Activated T-cell treated with anti-CD3 and anti-CD28 coated beads, Interleukin-2, amount 50 U/mL, for 24 hours (primary cell): ENCODE measurements at places on chromosomes 11 and 22.

- DNase-seq, result no peak
These were observed 572.7 kb downstream of the SOX6 start for GRCh38 chr11:15783619-15784018.

DNA sequence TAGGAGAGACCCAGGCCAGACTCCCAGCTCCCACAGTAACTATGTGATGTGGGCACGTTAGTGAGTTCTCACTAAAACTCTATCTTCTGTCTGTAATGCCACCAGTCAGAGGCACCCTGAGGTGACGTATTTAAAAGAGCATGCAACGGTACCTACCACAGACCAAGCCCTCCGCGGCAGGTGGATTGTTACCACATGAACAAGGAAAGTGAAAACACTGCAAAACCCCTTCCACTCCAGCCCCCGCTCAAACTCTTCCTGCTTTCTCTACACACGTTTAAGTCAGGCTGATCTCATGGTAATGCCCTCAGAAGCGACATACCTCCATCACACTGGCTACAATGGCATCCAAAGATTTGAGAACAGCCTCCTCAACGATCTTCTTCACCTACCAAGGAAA is 36.7 kb downstream of the SERPIND1 start:
- peak; percentile 36 for DNase-seq

- DNase-seq, result peak; percentile 69
These were observed at the start of gene POGLUT3 for GRCh38 chr11:108498046-108498815. POGLUT3 (minus strand) TSS chr11:108498384; CDS start chr11:108498366, 18 bp downstream.

GRCh38 chr11:40203606-40204005 is 1255.8 kb downstream of the LRRC4C start:
- DNase-seq, result no peak

- DNase-seq, result no peak
These were observed 13.0 kb downstream of the TPCN2 start for GRCh38 chr11:69061713-69062053.

DNA sequence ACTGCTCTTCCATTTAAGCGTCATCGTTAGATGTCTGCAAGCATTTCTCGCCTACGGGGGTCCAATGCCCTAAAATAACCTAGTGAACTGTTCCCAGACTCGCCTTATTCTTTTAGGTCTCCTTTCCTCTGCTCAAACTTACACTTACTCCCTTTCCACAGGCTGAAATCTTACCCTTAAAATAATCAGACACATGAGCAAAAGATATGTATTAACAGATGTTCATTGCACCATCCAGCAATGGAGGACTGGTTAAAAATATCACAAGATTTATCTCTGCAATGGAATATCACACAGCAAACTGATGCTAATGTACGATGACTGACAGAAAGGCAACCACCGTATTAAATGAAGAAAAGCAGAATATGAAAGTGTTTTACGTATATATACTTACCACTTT is 1.6 kb upstream of the CSTF3 start:
- no peak for DNase-seq

DNA sequence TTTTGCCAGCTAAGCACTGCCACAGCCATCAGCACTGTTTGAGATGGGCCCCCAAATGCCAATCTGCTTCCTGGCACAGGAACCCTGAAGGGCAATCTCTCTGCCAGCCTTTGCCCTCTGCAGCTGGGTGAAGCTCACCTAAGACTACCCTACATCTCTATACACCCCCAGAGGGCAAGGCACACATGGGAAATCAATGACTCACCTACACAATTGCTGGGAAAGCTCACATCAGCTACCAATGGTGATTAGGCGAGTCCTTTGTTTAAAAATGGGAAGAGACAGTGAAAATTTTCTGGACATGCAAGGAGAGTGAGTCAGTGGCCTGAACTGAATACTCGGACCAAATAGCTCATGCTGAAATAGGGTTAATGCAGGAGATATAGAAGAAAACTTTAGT is 12.6 kb upstream of the PRDM11 start:
- DNase-seq, result no peak

DNA sequence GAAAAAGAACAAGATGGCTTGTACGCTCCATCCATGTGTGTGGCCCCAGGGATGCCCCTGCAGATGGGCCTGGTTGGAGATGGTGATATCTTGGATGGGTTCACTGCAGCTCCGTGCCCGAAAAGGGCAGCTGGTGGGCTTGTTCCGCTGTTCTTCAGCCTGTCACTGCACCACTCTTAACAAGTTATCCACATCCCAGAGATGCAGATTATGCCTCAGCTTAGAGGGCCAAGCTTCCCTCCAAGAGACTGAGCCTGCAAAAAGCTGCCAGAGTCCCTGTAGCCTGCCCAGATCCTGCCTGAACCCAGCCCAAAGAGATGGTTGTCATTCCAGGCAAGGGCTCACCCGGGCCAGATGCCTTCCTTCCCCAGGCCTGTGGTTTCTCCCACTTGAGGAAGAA is 308.0 kb downstream of the OPCML start:
- no peak for DNase-seq

DNA sequence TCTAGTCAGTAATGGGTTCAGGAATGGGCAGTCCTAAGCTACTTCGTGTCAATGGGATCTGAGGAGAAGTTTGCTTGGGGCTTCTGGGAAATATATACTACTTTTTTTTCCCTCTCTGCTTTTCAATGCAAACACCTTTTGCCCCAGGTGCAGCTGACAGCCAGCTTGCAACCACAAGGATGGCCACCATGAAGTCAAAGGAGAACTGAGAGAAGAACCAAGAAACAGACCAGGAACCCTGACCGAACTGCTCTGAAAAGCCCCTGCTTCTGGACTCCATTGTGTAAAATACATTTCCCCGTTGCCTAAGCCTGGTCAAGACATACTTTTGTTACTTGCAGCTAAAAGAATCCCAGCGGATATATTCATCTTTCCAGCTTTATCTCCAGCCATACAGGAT is 20.1 kb upstream of the CD44 start:
- no peak for DNase-seq

DNA sequence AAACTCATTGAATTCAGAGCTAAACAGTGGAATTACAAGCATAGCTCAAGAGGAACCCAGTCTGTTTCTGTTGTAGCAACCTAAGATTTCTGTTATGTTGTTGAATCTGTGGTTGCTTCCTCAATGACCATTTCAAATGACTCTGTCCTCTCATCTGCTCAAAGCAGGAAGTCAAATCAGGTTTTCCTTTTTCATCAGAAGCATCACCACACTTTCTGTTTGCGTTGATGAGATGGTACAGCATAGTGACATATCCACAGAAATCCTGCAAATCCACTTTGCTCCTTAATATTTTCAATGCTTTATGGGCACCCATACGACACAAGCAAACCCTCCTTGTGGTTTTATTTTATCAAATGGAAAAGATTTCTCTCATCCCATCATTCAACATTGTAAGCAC is 12.6 kb upstream of the UCP2 start:
- no peak for DNase-seq

GRCh38 chr11:74014880-74015279 is 6.0 kb upstream of the UCP3 start:
- no peak for DNase-seq

DNA sequence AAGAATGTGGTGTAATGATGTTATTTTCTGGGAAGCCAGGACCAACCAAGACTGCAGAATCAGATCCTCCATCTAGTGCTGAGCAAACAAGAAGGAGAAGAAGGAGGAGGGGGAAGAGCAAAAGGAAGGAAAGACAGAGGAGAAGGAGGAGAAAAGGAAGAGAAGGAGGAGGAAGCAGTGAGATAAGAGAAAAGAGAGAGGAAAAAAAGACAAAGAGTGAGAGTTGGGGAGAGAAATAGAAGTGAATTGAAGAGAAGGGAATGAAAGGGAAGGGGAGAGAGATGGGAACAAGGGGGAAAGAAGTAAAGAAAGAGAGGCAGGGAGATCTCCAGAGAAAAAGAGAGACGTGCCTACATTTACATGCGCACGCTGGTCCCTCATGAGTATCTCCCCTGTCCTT is 153.5 kb downstream of the MN1 start:
- no peak for DNase-seq

- peak; percentile 22 for DNase-seq
These were observed 25.4 kb downstream of the PDGFB start for GRCh38 chr22:39219071-39220039.

DNA sequence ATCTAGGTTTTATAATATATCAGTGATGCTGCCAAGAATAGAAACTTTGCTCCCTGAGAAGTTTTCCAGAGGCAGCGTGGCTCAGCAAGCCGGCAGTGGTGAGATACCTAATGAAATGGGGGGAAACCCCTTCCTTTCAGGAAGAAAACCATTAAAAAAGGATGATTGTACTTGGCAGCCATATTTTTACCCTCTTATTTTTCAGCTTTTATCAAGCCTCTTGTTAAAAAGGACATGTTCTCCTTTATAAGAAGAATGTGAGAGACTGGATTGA is 9.0 kb upstream of the ME3 start:
- no peak for DNase-seq

DNA sequence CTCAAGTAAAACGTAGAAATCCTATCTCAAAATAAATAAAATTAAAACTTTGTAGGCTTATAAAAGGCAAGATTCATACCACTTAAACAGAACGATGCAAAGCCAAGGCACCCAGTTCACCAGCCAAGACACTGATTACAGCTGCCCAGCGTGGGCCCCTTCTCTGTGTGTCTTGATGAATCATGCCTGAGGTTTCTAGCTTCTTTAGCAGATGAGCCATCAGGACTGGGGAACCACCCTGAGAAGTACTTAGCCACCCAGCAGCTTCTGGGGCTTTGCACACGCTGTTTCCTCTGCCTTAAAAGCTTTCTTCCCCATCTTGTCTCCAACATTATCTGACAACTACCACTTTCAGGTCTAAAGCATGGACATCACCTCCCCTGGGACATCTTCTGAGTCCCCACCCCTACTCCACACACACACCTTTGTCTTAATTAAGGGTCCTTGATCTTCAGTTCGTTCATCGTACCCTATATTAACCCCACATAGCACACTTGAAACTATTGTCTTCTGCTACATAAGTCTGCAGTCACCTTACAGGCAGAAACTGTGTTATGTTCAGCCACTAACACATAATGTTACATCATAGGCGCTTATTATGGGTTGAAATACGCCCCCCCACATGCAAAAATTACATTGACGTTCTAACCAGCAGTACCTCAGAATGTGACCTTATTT is 8.7 kb upstream of the LAYN start:
- peak; percentile 71 for DNase-seq

DNA sequence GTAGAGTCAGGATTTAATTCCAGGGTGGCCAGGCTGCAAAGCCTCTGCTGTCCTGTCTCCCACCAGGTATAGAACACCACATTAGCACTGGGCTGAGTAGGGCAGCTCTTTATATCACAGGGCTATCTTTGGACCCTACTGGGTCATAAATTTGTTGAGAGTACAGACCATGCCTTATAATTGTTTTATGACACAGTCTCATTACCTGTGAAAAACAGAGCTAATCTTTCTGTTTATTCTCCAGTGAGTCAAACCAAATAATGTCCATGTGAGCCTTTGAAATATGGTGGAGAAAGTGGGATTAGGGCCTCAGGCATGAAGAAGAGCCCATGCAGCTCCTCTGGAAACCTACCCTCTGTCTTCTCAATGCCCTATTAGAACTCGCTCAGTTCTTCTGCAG is 49.6 kb upstream of the KIRREL3 start:
- DNase-seq, result no peak

- DNase-seq, result no peak
These were observed 20.5 kb downstream of the TBRG1 start for GRCh38 chr11:124643042-124643604.

DNA sequence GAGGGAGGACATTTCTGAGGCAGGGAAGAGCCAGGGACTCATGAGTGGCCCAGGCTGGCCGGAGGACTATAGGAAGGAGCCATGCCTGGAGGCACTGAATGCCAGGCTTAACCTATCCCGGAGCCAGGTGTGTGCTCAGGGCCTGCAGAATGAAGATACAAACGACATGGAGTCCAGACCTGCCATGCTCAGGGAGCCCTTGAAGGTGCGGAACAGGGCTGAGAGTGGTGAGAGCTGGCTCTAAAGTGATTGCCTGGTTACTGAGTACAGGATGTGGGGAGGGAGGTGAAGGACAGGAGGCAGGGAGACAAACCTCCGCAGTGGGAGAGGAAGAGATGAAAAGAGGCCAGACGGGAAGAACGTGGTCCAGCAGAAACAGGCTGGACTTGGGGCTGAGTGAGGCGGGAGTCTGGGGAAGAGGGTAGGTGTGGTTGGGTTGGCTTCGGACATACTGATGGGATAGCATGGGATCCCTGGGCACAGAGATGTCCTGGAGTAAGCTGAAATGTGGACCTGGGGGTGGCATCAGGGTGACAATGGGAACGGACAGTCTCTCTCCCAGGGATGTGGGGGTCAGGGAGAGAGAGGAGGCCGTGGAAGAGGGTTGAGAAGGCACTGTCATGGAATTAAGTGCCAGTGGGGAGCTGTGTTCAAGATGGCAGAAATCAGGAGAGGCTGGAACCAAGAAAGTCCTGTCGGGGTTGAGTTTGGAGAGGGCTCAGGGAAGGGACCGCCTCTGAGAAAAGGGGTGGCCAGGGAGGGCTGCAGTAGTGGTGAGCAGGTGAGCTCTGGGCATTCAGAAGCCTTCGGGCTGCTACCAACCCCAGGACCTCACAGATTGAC is 1.5 kb upstream of the ANKRD13D start:
- DNase-seq, result peak; percentile 60

GRCh38 chr11:65595543-65596281 is at the start of gene KCNK7:
KCNK7 (minus strand) TSS chr11:65595800; CDS start chr11:65595772, 28 bp downstream.
- DNase-seq, result no peak

DNA sequence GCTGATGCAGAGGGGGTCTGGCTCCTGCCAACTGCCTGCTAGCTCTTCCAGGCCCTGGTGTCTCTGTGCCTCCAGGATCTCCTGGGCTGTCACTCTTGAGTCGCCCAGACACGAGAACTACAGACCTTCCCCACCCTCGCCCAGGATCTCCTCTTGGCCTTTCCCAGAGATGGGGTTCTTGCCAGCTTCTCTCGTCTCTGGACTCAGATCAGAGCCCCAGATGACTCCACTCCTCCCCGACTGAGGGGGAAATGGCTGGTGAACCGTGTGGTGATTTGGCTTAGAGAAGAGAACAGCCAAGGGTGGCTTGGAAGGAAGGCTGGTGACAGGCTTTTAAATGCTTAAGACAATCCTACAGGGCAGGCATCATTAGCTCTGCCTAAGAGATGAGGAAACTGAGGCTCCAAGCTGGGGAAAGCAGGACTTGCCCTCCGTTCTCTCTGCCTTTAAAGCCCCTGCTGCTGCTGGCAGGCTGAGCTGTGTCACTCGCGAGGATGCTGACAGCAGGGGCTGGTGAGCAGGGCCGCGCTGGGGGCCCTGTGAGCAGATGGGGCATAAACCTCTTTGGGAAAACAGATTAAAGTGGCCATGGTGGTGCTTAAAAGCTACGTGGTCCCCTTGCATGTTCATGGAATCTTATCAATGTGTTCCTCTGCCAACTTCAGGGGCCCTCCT is 90.3 kb upstream of the THY1 start:
- DNase-seq, result no peak

- DNase-seq, result no peak
These were observed 15.5 kb downstream of the TSKU start for GRCh38 chr11:76798671-76799065.

- no peak for DNase-seq
These were observed 39.0 kb downstream of the GRAMD1B start for GRCh38 chr11:123469089-123469488.
